Activated naive CD4-positive, alpha-beta T cell treated with anti-CD3 and anti-CD28 coated beads, Interleukin-2, amount 50 U/mL, for 72 hours (primary cell): ENCODE measurements at places on chromosomes 3 and 15. TPM values are rescaled to one million over a fixed set of nuclear protein-coding genes. Genes with fewer than 3 reads are reported as not detected.

DNA sequence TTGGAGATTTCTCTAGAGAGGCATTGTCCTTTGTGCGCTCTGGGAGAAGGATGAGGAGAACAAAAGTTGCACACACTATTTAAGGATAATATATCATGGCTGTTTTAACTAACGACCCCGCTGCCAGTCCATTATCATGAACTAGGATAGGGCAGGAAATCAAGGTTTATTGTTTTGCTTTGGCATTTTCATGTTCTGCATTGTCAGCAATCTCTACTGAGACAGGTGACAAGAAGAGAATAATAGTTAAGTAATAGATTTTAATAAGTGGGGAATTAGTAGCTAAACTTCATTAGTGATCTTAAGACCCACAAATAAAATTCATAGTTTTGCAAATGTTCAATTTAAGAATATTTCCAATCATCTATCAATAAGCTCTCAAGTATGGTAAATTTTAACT is 20.6 kb upstream of the GMNC start:
- DNase-seq: no peak

DNA sequence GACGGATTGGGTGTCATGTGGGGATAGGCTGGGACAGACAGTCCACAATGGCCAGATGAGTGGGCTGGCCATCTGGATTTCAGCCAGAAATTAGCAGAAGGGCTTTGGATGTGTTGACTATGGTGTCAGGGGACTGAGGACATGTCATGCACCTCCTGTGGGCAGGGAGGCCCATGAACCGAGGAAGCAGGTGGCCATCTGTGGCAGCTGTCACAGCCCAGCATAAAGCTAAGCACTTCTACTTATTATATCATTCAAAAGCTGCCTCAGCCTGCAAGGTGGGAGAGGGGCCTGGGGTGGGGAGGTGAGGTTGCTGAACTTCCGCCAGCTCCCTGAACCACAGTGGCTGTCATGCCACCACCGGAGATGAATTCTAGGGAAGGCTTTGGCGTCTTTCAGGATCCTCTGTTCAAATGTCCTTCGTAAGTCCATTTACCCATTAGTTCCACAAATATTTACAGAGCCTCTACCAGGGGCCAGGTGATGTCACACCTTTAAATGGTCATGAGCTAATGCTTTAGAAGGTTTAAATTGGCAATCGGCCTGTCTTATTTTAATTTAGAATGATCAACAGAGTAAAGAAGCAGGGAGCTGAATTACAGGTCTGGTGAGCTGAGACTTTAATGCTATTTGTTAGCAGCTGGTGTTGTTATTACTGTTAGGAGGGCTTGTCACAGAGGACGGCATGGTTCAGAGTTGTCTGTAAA is 23.6 kb upstream of the CAV3 start:
- no peak for DNase-seq

DNA sequence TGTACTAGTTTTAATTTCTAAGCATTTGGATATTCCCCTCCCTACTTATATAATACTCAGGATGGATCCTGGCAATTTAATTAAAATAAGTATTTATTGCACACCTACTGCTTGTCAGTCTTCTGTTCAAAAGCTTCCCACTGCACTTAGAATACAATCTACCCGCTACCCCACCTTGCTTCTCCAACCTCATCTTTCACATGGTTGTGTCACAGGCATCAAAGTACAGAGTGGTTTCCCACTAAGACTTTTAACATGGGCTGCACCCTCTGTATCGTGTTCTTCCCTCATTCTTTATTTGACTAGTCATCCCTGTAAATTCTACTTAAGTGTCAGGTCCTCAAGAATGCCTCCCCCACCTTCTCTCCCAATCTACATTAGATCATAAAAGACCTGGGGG is 35.0 kb downstream of the RIOX2 start:
- no peak for DNase-seq

- DNase-seq: no peak
These were observed at the start of gene ALDH1A2 for GRCh38 chr15:58065445-58066041. Gene ALDH1A2 (minus strand): TSS chr15:58065711. CDS start chr15:58065650, 61 bp downstream.

RFTN1 gene
- 111 TPM for total RNA-seq

- no peak for DNase-seq
These were observed 42.0 kb downstream of the MKRN2 start for GRCh38 chr3:12598890-12599289.
